ENCODE measurements at places on chromosomes 7 and 10.

DNA sequence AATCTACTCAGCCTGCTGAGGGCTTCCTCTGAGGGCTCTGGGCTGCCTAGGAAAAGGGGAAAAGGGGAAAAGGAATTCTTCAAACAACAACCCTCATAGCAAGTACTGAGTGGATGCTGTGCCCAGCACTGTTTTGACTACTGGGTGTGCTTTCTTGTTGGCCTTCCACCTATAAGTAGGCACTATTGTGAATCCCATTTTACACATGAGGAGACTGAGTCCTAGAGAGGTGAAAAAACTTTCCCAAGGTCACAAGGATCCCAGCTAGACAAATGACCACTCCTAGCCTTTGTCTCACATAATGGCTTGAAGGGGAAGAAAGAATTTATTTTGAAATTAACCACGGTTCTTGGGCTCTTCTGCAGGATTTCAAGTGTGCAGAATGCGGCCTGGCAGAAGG lies 17.1 kb downstream of the FGF8 start:
- DNase-seq, result no peak

DNA sequence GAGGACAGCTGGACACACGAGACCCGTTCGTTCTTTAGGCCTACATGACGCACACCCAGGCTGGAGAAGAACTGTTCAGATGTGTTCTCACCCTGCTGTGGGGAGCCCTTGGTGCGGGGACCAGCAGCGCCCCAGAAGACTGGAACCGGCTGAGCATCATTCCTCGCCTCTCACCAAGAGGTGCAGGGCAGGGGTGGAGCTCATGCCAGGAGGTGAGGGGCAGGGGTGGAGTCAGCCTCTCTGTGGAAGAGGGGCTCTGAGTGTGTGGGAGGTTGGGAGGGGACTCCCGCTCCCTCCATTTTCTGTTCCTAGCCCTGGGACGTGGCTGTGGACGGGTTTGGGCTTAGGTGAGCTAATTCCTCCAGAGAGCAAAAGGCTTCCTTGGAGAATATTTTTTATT lies 66.0 kb upstream of the SHH start:
- no peak for DNase-seq

DNA sequence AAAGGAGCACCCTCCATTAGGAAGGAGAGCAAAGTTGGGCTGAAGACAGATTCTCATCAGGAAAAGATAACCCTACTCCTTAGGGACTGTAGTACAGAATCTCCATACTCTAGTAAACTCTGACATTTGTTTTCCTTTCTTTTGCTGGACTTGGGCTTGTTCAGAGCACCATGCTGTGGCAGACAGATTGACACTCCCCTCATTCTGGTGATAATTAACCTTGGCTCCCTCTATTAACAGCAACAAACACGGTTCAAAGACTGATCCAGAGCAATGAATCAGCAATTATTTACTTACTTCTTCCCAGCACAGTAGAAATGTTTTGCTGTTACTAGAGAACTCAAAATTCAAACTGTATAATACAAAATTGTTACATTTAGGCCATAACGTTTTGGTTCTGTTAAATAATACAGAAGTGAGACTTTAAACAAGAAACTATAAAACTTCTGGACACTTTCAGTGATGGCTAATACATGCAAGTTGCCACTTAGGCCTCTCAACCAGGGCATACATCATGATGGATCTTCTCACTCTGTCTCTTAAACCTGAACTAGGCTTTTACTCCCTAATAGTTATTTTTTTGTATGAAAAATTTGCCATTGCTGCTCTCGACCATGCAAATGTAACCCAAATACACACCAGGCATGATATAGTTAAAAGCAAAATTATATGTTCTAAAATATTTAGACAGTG lies 639.0 kb downstream of the IPMK start:
- DNase-seq, result no peak

GRCh38 chr7:36082216-36082615 lies 70.8 kb upstream of the EEPD1 start:
- no peak for DNase-seq

DNA sequence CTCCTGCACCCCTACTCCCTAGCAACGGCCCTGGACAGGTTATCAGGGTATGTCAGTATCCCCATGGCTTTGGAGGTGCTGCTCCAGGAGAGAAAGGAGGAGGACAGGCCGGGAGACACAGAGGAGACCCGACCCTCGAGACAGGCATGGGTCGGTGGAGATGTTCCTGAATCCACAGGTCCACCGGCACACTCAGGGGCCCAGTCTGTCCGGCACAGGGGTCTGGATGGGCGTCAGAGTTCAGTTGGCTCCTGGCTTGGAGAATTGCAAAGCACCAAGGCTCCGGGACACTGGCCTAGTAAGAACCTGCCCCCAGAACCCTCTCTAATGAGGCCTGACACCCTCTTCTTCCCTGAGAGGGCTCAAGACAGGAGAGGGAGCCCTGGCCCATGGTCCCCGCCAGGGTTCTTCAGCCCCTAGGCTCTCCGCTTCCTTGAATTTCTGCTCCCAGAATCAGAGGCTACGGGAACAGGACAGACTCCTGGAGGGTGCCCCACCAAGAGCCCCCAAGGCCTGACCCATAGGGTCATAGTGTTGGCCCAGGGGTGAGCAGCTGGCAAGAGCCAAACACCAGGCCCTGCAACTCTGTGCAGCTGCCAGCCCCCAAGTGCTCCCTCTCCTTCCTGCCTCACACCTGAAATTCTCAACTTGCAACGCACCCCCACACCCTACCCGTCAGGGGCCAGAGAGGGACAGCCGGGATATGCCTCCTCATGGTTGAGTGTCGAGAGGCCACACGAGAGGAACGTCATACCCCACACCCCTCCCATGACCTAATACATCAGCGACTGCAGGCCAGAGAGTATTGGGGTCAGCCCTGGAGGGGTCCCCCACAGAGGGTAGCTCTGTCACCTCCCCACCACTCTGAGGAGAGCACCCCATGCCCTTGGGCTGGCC lies 5.5 kb upstream of the IRF5 start:
- DNase-seq, result no peak

- DNase-seq, result no peak
These were observed 43.4 kb downstream of the PTTG1IP2 start for GRCh38 chr7:90512821-90513254.

- DNase-seq, result no peak
These were observed 57.0 kb downstream of the AP3M1 start for GRCh38 chr10:74093530-74094164.

- DNase-seq, result no peak
These were observed 12.4 kb upstream of the TNKS2 start for GRCh38 chr10:91785830-91786229.

DNA sequence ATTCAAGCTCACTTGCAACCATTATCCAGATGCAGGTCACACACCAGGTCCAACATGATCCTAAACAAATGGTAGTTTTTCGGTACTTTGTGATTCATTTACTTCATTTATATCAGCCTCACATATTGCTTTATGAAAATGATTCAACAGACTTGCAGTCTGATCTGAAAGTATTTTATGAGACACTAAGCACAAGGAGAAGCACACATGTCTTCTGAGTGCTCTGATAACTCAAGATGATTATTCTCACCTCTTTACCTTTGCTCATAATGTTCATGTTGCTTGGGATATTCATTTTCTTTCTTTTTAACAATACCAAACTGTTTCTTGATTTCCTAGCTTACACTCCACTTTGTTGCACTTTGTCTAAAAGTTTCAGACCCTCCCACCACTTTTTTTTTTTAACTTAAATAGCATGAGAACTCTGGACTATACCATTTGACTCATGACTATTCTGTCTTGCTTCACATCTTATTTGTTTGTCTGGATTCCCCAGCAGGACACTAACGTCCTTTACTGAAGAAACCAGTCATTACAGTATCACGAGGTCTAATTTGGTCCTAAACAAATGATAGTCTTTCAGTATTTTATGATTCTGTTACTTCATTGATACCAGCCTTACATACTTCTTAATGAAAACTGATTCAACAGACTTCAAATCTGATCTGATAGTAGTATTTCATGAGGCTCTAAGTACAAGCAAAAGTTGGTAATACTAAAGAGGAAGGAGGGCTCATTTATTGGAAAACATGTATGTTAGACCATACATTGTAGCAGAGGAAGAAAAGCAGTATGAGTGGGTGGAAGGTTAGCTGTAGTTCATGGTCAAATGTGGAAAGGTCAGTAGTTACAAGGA lies 171.8 kb upstream of the AHR start:
- no peak for DNase-seq

GRCh38 chr7:42460148-42460547 lies 223.1 kb upstream of the GLI3 start:
- no peak for DNase-seq

DNA sequence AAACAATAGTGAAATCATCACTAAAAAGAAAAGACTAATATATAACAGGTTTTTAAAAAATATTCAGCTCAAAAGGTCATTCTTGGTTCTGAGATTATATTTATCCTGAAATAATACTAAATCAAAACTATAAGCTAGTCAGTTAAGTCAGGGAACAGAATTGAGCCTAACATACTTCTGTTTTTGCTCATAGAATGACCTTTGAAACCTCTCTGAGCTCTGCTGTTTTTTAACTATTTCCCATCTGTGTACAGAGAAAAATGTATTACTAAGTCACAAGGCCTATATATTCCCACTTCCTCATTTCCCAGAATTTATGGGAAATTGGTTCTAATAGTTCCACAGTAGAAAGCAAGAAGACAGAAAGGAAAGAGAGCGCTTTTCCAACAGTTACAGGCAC lies 346.8 kb upstream of the ETV1 start:
- no peak for DNase-seq

DNA sequence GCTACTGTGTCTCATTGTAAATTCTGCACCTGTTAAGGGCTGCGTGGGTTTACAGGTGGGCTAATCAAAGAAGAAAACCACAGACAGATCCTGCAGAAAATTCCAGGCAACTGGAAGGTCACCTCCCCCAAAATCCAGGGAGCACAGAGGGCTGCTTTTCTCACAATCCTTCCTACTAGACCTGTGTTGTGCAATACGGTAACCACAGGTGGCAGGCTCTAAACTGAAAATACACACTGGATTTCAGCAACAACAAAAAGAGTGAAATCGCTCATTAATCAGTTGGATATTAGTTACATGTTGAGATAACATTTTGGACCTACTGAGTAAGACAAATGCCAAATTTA lies 83.2 kb downstream of the SLC16A9 start:
- no peak for DNase-seq
